Nucleus accumbens (tissue), 56 donors: ENCODE measurements at places on chromosomes 7 and 10.

GRCh38 chr7:155806096-155806871 lies 6.0 kb downstream of the SHH start:
- DNase-seq = no peak

GRCh38 chr7:38057829-38058228 lies 120.2 kb upstream of the STARD3NL start:
- no peak for DNase-seq

GRCh38 chr7:9939176-9939575 lies 1034.5 kb upstream of the PHF14 start:
- DNase-seq = no peak

GRCh38 chr10:125127986-125128385 lies 32.4 kb downstream of the CTBP2 start:
- DNase-seq = no peak

DNA sequence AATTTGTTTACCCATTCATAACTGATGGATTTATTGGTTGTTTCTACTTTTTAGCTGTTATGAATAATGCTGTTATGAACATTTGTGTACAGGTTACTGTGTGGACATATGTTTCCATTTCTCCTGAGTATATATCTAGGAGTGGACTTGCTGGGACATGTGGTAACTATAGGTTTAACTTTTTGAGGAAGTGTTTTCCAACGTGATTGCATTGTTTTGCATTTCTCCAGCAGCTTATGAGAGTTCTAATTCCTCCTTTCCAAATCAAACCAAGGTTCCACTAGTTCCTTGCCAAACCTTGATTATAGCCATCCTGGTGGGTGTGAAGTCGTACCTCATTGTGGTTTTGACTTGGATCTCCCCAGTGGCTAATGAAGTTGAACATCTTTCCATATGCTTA lies 2.6 kb upstream of the PRF1 start:
- DNase-seq = no peak

GRCh38 chr10:30171601-30172000 lies 112.2 kb upstream of the JCAD start:
- no peak for DNase-seq

DNA sequence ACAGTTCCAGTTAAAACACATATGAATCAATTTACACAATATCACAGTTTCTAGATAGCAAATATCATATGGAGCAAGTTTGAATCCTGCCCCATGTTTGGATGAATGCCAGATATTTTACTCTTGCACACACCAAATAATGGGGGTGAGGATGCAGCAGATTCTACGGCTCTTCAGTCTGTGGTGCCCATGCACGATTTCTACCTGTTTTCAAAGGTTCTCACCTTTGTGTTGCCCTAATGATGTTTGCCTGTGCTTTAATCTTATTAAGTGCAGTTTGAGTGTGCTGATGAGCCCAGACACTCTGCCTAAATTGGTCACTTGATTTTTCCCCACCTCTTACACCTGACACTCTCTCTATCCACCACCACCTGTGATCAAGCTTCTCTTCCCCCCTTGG lies 119.6 kb downstream of the NPY start:
- no peak for DNase-seq

DNA sequence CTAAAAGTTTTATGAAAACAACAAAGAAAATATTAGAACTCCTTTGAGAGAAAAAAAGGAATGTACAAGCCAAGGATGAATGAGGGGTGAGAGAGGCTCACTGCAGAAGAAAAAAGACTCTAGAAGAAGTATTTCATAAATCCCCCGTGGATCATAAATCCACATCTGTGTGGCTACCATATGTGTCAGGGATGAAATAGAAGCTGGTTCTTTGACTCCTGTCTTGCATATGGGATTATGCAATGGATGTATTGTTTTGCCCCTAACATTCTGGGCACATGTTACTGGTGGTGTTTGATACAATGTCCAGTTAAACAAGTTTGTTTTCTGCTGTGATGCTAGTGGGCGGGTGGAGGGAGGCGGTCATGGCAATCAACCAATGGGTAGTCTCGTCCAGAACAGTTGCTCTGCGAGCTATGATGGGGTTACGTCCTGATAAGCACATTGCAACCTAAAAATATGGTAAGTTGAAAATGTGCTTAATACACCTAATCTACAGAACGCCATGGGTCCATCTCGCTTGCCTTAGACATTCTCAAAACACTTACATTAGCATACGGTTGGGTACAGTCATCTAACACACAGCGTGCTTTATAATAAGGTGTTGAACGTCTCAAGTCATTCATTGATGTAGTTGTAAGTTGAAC lies 34.1 kb upstream of the PITRM1 start:
- DNase-seq = no peak

DNA sequence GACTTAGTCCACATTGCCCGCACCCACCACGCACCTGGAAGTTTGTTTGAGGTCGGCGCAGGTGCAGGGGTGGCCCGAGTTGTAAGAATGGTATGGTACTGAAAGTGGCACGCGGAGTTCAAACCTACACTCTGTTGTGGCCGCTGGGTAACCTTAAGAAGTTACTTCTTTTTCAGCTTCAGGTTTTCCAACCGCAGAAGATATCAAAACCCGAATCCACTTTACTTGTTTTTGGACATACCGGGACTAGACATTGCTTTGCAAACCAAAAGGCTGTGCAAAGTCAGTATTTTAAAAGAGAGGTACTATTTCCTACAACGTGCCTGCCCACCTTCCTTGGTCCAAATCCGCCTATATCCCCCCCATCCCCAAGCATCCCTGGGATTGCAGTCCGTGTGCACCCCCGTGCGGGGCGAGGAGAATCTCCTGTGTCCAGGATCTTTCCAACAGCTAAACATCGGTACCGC lies 1.0 kb downstream of the IGFBP3 start:
- no peak for DNase-seq

GRCh38 chr7:149289262-149289661 lies 27.3 kb downstream of the ZNF783 start:
- DNase-seq = no peak

- no peak for DNase-seq
These were observed 205.2 kb upstream of the SVIL start for GRCh38 chr10:29839826-29840515.

GRCh38 chr10:84660450-84661159 lies 332.2 kb downstream of the CCSER2 start:
- DNase-seq = no peak

- DNase-seq = no peak
These were observed at the start of gene GSTO1 for GRCh38 chr10:104254493-104255310. GSTO1 (plus strand) TSS chr10:104254892; CDS start chr10:104254929, 37 bp downstream.

- DNase-seq = no peak
These were observed 47.9 kb upstream of the ITPRID1 start for GRCh38 chr7:31466036-31466435.

DNA sequence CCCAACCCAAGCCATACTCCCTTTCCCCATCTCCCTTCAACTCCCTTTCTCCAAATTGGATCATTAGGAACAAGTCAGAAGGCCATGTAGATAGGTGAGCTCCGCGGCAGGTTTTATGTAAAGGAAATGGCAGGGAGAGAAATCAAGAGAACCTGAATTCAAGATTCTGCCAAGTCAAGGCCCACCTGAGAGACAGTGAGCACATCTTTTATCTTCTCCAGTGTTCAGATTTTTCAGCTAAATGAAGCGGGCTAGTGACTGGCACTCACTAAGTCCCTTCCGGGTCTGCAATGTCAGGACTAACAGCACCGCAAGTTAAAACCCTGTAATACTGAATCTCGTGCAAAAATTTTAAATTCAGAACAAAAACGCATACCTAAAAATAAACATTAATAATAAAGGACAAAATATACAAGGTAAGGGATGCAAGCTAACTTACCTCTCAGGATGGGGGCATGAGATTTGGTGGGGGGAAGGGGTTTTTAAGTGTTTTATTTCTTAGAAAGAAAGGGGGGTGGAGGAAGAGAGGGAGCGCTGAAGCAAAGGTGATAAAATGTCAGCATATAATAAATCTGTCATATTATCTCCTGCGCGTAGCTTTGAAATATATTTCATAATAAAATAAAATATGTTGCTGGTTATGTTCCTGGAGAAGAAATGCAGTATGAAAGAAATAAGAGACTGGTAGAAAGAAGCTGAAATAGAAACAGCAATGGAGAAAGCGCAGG lies 17.6 kb downstream of the TCAF1 start:
- DNase-seq = no peak

DNA sequence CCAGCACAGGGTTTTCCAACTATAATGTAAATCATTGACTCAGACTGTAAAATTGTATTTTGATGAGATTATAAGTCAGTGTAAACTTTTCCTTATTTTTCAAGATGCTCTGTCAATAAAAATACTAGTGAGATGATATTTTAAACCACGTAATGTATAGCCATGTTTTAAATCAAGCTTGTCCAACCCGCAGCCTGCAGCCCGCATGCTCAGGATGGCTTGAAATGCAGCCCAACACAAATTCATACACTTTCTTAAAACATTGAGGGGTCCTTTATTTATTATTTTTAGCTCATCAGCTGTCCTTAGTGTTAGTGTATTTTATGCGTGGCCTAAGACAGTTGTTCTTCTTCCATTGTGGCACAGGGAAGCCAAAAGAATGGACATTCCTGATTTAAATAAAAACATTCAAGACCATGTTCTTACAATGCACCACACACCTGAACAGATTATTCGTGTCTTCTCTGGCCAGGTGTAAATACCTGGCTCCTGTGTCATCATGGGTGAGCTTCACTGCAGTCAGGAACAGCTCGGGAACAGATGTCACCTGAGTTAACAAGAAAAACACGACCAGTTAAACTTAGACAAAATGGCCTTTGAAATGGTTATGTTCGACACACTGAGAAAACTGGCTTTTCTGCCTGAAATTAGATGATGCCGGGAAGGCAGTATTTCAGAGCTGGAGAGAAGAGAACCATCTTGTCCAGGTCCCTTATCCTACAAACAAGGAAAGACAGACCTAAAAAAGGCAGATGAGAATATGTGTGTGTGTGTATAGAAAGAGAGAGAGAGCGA lies 5.9 kb downstream of the PITRM1 start:
- no peak for DNase-seq

GRCh38 chr10:105798328-105798889 lies 1157.3 kb downstream of the SORCS3 start:
- no peak for DNase-seq

- DNase-seq = no peak
These were observed 24.6 kb upstream of the FOXL3 start for GRCh38 chr7:265192-265997.

GRCh38 chr7:53602817-53603418 lies 567.5 kb downstream of the POM121L12 start:
- DNase-seq = no peak

- no peak for DNase-seq
These were observed 777.7 kb downstream of the LRMDA start for GRCh38 chr10:76209135-76209534.

DNA sequence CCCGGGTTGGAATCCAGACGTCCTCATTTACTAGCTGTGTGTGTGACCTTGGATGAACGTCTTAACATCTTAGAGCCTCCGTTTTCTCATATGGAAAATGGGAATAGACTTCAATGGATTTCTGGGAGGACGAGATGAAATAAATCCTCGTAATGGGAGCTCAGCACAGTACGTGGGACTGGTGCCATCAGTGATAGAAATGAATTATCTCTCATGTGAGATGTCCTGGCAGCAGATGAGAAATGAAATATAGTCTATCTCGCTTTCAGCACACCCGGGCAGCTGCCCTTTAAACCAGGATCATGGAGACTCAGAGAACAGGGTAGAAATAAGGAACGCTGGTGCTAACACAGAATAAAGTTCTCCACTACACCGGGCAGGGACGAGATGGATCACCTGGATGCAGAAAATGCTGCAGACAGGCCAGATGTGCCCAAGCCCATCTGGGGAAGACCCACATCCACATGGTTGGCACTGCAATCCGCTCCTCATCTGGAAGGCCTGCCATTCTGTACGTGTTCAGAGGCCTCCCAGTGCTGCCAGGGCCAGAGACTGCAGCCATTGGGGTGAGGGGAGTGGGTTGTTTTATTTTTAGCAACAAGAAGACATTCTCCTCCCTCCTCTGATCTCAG lies 11.1 kb upstream of the EMX2 start:
- no peak for DNase-seq

GRCh38 chr7:44315301-44315903 lies 10.0 kb downstream of the CAMK2B start:
- no peak for DNase-seq

GRCh38 chr10:10527861-10528562 lies 489.7 kb upstream of the CELF2 start:
- DNase-seq = no peak

DNA sequence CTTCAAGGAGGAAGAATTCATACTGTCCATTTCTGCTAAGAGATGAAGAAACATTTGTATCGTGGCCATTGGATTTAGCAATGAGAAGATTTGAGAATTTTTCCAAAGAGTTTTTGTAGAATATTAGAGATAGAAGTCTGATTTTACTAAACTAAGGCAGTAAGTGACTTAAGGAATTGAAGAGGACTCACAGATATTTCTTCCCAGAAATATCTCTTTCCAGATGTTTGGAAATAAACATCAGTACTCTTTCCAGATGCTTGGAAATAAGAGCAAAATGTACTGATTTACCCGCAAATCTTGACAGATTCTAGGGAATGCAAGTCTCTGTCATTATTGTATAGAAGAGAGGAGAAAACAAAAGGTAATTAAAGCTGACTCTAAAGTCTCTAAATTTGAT lies 91.3 kb downstream of the IMMP2L start:
- DNase-seq = no peak

DNA sequence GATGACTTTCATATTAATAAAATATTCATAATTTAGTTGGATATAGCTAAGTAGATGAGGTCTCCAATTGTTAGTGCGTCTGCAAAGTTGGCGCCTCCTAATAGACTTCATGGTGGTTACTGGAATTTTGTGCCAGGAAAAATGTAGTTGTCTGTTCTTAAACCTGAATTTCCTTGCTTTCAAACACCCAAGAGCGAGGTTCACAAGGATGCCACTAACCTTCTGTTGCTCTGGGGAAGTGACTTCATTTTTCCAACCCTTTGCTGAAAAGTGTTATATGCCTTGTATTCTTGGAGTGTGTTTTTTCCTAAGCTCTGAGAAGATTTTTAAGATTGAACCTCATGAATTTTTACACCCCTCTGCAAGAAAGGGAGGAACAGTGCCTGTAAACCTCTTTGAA lies 98.9 kb upstream of the GLCCI1 start:
- DNase-seq = no peak

DNA sequence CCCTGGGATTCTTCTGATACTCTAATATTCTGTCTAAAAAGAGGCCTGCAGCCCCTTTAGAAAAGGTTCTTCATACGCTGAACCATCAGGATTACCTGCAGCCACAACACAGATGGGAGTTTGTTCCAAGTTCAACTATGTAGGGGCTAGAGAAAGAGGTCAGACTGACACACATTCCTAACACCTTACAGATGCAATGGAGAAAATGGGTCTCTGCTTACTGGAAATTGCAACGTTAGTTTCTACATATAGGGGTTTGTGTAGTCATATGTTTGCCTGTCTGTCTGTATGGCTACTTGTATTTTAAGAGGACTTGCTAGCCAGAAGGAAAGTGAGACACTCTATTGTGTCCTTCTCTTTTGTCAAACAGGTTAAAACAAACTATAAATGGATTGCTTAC lies 618.5 kb downstream of the INHBA start:
- DNase-seq = no peak

- DNase-seq = no peak
These were observed 6.2 kb downstream of the RARRES2 start for GRCh38 chr7:150335108-150335773.

GRCh38 chr7:70574970-70575799 lies 556.8 kb upstream of the GALNT17 start:
- no peak for DNase-seq

GRCh38 chr7:3027005-3027845 lies 16.4 kb downstream of the CARD11 start:
- DNase-seq = no peak

GRCh38 chr7:2814946-2815874 lies 28.9 kb downstream of the GNA12 start:
- no peak for DNase-seq

- no peak for DNase-seq
These were observed 19.1 kb upstream of the PRF1 start for GRCh38 chr10:70621503-70622078.

GRCh38 chr7:50661345-50662040 lies 96.3 kb upstream of the DDC start:
- DNase-seq = no peak
